ENCODE measurements at places on chromosomes 13 and 19.

DNA sequence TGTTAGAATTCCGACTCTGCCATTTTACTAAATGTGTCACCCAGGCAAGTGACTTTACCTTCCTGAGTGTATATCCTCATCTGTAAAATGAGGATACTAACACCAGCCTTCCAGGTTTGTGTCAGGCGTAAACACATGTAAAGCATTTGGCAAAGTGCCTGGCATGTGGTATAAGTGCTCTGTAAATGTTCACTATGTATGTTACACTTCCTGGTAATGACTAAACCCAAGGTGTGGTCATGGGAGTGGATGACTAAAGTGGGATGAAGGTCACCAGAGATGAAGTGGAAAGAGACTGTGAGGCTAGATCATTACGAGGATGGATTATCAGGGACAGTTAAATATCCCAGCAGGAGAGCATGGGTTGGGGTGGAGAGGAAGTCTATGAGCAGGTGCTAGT is 25.6 kb downstream of the DEDD2 start:
- no peak for DNase-seq

DNA sequence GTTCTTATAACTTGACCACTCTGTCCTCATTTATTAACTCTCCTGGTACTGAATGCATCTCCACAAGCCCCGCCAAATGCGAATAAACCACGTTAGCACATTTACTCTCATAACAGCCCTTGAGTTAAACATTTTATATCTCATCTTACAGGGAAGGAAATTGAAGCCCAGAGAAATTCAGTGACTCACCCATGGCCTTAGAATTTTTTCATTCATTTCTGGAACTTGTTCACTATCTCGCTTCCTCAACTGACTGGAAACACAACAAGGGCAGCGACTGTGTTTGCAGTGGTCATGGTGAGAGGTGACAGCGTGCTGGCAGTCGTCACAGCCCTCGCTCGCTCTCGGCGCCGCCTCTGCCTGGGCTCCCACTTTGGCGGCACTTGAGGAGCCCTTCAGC is 39.5 kb downstream of the SERP2 start:
- DNase-seq, result no peak

- DNase-seq, result no peak
These were observed 7.9 kb downstream of the PTBP1 start for GRCh38 chr19:805166-805551.

DNA sequence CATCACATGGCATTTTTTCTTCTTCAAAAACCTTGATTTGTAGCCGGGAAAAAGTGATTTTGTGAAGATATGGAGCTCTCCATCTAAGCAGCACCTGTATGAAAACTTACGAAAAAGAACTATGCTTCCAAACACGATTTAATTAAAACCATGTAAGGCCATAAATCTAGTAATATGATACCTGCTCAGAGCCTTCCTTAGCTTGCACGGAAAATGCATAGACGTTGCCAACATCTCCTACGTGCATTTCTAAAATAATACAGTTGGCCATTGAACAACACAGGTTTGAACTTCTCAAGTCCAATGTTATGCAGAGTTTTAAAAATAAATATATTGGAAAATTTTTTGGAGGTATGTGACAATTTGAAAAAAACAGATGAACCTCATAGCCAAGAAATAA is 59.1 kb upstream of the RNF113B start:
- no peak for DNase-seq

- no peak for DNase-seq
These were observed 37.7 kb downstream of the CNMD start for GRCh38 chr13:52701728-52702465.

DNA sequence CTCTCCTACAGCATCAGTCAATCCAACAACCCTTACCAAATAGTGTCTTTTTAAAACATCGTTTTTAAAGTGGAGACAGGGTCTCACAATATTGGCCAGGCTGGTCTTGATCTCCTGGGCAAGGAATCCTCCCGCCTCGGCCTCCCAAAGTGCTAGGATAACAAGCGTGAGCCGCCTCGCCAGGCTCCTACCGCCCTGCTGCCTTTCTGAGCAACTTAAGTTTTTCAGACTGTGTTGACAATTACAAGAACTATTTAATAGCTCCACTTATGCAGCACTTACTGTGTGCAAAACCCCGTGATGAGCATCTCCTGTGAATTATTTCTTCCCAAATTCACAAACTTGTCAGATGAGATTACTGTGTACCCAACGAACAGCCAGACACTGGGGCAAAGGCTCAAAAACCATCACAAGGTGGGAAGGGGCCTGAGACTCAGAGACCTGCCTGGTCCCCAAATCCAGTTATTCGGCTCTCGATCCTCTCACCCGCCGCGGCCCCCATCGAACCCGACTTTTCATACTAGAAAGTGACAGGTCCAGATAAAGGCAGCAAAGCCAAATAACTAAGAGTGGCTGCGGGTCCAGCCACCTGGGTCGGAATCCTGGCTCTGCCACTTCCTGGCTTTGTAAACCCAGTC is 581 bp downstream of the RPL18 start:
- no peak for DNase-seq

- no peak for DNase-seq
These were observed 12.3 kb downstream of the SLC7A1 start for GRCh38 chr13:29583073-29583785.

DNA sequence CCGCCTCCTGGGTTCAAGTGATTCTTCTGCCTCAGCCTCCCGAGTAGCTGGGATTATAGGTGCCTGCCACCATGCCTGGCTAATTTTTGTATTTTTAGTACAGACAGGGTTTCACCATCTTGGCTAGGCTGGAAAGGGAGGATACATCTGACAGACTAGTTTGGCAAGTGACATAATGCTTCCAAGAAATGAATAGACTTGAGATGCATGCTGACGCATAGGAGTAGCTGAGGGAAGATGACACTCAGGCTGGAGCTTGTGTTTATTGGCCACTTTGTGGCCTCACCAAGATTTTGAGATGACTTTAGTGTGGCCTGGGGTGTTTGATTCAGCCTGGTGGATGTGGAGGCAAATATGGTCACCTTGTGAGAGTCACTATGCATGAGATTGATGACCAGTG is 4.0 kb downstream of the ZNF586 start:
- no peak for DNase-seq
